ENCODE measurements at places on chromosomes 7 and 10.

GRCh38 chr7:36708767-36709166, 15.5 kb downstream of the AOAH start:
- DNase-seq, result no peak

DNA sequence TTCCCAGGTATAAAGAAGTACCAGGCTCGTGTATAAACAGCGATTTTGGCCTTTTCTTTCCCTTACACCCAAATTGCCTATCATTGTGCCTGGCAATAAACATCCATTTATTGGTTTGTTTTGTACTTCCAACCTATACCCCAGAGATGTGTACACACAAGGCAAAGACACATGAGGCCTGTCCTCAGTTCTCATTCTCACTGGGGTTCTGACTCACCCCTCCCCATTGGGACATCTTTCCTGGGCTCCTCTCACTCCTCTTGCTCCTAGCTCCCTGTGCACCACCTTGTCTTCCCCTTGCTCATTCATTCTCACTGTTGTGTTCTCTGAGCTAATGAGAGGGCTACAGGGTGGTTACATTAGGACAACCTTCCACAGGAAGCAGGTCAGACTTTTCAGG, 240.7 kb downstream of the ANK3 start:
- no peak for DNase-seq

GRCh38 chr7:77824636-77825035, 26.1 kb downstream of the PHTF2 start:
- no peak for DNase-seq

DNA sequence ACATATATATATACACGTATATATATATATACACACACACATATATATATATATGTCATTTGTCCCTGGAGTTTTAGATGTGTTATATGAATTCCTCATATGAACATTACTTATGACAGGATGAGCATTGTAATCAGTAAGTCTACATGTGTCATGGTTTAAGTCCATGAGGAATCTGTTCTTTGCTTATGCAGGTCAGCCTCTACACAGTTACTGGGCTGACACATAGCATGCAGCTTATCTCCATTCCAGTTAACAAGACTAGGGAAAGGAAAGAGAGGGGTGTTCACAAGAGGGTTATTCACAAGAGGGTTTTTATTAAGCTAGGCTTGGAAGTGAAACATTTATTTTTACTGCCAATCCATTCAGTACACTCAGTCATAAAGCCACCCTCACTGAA, 226.7 kb downstream of the SNX13 start:
- no peak for DNase-seq

DNA sequence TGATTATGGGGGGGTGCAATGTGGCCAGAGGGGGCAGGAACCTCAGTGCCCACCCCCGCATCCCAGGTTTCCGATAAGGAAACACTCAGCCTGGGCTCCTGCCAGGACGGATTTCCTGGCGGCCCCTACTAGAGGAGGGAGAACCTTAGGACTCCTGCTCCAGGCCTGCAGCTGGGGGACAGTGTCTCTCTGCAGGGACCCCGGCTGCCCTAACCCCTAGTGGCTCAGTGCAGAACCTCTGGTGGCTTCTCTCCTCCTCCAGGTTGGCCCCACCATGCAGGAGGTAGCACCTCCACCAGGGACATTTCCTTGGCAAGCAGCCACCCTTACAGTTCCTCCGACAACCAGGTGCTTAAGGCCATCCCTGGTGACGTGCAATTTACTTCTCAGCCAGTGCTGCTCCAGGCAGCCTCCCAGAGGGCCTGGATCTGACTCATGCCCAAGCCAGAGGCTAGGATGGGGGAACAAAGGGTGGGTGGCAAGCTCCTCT, 31.9 kb downstream of the SH2B2 start:
- DNase-seq, result no peak

GRCh38 chr10:1577373-1577770, 160.0 kb downstream of the ADARB2 start:
- no peak for DNase-seq

DNA sequence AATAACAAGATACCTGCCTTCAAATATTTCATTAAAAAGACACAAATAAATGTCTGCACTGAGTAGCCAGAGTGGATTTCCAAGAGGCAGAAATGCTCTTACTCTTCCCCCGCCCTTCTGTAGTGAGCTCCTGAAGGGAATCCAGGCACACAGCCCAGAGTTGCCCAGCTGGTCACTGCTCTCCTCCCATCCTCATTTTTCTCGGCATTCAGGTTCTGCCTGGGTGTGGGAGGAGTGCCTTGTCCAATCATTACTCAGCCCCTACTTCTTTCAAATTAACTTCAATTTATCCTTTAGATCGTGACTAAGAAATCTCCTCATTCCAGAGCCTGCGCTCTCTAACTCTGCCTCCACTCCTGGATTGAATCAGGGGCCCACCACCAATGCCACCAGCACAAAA, 12.2 kb downstream of the CCDC6 start:
- no peak for DNase-seq

DNA sequence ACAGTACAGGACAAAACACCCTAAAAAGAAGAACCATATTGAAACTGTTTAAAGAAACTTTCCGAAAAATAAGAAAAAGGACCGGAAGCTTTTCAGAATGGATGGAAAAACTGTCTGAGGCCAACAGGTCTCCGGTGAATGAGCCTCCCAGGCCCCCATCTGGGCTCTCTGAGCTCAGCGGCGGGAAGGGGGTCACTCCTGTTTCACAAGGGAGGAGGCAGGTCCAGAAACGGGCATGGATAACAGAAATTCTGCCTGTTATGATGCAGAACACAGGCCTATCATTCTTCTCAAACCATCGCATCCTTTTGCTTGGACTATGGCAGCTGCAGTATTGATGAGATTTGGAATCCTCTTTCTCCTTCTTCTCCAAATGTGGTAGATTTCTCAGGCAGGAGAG, 58.9 kb upstream of the SHH start:
- DNase-seq, result no peak

GRCh38 chr7:39509436-39509835, 56.8 kb upstream of the YAE1 start:
- no peak for DNase-seq

DNA sequence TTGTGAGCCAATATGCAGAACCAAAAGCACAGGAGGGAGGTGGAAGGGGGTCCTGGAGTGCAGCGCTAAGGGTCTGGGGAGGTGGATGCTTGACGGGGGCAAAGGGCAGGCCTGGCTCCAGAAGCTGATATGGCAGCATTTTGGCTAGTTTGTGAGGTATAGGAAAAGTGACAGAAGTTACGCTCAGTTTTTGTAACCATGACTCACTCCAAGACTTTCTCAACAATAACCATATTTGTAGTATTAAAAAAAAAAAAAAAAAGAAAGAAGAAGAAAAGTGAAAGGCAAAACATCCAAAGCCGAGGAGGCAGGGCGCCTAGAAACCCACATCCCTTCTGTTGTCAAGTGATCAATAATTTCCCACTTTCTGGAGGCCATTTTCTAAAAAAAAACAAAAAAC, 92.3 kb downstream of the RNF216 start:
- DNase-seq, result no peak

DNA sequence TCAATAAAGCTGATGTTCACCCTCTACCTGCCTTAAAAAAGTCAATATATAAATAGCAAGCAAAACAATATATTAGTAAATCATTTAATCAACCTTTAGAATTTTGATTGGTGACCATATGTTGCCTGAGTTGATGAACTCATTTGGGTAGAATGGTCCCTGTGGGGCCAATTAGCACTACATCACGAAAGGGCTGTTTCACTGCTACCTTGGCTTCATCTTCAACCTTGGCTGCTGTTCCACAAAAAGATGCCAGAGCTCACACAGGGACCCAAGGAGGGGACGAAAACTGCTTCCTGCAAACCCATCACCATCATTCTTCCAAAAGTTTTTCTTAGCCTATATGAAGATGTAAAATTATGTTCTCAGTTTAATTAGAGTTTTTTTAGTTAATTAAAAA, 35.4 kb upstream of the HBP1 start:
- no peak for DNase-seq

DNA sequence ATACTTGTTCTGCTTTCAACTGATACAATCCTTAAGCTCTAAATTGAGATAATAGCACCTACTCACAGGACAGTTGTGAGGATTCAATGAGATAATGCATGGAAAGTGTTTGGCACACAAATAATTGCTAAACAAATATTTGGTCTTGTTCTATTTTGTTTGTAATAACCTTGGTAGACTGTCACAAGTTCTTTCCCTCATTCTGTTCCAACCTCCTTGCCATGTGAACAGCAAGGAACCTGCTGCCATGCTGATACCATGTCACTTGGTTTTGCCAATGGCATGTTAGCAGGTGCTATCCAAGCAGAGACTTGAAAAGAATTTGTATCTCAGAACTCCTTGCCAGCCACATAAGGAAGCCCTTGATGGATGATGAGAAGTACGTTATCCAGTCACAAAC, 24.8 kb upstream of the TECTB start:
- DNase-seq, result no peak

DNA sequence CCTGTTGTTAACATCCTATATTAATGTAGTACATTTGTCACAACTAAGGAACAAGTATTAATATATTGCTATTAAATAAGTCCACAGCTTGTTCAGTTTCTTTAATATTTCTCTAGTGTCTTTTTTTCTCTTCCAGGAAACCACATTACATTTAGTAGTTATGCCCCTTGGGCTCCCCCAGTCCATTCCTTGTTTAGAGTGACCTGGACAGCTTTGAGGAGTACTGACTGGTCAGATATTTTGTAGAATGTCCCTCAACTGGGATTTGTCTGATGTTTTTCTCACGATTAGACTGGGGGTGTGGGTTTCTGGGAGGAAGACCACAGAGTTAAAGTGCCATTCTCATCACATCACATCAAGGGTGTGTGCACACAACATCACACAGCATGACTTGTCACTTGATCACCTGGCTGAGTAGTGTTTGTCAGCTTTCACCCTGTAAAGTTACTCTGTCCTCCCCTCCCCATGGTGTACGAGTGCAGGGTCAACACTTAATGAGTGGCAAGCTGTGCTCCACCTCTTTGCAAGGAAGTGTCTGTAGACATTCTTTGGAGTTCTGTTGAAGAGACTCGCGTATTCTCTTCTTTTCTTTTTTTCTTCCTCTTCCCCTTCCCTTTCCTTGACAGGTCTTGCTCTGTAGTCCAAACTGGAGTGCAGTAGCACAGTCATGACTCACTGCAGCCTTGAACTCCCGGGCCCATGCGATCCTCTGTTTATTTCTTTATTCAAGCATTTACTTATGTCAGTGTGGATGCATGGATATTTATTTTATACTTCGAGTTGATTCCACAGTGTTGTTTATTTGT, 10.2 kb downstream of the LMTK2 start:
- DNase-seq, result no peak

- no peak for DNase-seq
Measured at GRCh38 chr10:102398172-102399020, 2.9 kb downstream of the NFKB2 start.

GRCh38 chr10:100319707-100320402, 10.2 kb downstream of the PKD2L1 start:
- DNase-seq, result no peak

DNA sequence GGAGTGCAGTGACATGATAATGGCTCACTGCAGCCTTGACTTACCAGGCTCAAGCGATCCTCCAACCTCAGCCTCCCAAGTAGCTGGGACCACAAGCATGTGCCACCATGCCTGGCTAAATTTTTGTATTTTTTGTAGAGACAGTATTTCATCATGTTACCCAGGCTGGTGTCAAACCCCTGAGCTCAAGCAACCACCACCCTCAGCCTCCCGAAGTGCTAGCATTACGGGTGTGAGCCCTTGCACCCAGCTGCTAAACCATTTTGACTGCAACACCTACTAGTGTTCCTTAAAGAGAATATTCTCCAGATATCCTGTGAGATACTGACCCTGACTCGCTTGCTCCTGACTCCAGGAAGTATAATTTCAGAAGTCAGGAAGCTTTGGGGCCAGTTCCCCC, 85.8 kb downstream of the PLXNA4 start:
- DNase-seq, result no peak

DNA sequence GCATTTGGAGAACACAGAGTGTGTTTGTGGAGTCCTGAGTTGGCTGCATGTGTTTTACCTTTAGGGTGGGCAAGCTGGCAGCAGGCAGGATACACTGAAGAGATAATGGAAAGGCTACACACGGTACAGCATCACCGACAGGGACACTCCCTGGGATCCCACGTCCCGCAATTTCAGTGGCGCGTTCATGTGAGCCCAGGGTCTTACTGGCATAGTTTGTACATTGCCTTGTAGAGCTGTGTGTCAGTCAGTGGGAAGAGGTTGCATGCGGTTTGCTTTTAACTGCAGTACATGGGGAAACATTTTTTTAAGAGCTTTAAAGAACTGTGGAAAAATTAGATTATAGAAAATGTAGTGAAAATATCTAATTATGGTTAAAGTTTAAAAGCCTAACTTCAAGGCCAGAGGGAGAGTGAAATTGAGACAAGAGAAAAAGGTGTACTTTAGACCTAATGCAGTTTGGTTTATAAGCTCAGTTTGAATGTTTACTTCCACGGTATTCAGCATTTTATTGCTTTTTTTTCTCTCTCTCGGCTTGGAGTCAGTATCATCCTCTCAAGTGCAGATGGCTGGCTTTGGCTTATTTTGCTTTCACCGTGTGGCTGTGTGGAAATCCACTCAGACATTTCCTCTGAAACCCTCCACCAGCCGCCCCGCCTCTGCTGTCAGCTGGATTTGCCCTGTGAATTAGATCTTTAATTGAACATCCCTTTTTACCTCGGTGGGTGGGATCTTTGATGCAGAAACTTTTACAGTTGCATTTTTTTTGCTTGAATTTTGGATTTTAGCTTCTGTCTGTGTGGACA, 364.2 kb upstream of the COBL start:
- no peak for DNase-seq

GRCh38 chr7:93043385-93043985, 74.3 kb downstream of the SAMD9 start:
- DNase-seq, result no peak

DNA sequence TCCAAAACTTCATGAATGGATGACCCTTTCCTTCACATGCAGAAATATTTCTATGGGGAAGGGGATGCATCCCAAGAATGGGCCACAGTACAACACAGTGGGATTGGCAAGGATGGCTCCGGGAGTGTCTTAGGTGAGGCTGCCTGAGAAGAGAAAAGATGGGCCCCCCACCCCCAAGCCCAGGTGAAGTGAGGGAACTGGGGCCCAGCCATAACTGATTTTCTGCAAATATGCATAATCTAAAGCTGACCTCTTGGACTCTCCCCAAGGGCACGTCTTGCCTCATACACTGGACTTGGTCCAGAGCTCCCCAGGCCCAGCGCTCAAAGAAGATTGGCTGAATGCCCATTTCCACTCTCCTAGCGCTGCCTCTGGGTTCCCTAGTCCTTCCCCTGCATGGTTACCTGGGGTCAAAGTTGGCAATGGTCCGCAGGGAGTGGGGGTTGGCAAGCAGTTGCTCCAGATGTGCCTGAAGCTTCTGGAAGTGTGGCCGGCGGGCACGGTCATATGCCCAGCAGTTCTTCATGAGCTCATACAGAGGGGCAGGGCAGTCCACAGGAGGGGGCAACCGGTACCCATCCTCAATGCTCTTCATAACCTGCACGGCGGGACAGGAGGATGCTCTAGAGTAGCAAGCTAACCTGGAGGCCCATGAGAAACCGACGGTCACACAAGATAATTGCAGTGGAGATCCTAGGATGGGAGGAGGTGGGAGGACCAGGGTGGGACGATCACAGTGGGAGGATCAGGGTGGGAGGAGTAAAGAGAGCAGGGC, 12.3 kb downstream of the ZYX start:
- no peak for DNase-seq

Measured in cortex of kidney (tissue), 1 donor.